SK-N-SH treated with all-trans-retinoic acid at 6 μM for 48 hours (cell line): ENCODE measurements at places on chromosomes 6 and 20.

DNA sequence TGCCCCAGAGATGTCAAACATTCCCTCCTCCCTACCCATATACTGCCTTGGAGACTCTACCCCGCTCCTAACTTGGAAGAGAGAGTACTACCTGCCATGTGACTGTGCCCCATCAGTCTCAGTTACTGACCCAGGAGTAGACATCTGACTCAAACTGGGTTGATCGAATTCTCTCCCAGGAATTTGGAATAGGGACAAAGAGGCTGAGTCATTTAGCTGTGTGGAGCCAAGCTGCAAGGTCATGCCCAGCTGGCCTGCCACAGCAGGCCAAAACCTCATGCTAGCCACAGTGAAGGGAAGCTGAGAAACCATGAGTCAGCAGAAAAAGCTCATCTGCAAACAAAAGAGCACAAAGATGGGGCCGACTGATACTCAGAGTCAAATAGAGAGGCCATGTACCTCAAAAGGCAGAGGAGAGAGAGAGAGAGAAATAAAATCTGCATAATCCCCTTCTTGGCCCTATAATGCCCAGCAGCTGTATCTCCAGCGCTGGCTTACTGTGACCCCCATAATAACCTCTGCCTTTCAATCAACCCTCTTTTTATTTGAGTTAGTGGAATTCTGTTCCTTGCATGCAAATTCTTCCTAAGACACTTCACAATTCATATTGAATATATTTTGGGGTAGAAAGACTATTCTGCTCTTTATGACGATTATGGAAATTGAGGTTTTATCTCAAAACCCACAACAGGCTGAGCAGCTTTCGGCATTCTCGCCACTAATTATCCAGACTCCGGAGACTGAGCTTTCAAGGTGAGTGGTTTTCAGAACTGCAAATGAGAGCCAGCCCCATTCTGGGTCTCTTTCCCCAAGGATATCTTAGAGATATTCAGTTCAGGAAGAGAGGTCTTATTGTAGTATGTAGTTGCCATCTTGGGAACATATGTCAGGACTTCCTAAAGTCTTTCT lies 21.4 kb upstream of the AKIRIN2 start:
- peak; percentile 90 for ATAC-seq

DNA sequence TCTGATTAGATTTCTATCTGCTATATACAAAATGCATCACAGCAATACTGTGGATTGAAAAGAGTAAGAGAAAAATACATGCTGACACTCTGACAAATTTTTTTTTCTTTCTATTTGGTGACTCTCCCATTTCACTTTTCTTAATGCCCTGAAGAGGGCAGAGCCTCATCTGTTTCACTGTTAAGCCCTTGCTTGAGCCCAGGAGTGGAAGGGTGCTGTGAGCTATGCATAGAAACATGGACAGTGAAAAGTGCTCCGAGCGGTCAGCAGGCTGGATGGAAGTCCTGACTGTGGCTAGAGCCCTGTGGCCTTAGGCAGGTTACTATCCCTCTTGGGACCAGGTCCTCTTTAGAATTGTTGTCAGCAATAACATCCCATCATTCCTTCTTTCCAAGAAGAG lies 17.4 kb upstream of the CSE1L start:
- peak; percentile 94 for ATAC-seq

- ATAC-seq, result peak; percentile 25
These were observed 9.2 kb downstream of the HSPA1B start for GRCh38 chr6:31836474-31837368.

GRCh38 chr20:24993337-24994185 lies 1.0 kb upstream of the APMAP start:
- no peak for ATAC-seq

GRCh38 chr6:156167625-156168071 lies 609.5 kb upstream of the ARID1B start:
- ATAC-seq, result no peak

GRCh38 chr6:13496513-13497190 lies 9.3 kb upstream of the GFOD1 start:
- ATAC-seq, result no peak

- no peak for ATAC-seq
These were observed 85.1 kb downstream of the LYRM4 start for GRCh38 chr6:5175635-5176034.

GRCh38 chr6:148996815-148997214 lies 250.0 kb downstream of the UST start:
- ATAC-seq, result no peak

DNA sequence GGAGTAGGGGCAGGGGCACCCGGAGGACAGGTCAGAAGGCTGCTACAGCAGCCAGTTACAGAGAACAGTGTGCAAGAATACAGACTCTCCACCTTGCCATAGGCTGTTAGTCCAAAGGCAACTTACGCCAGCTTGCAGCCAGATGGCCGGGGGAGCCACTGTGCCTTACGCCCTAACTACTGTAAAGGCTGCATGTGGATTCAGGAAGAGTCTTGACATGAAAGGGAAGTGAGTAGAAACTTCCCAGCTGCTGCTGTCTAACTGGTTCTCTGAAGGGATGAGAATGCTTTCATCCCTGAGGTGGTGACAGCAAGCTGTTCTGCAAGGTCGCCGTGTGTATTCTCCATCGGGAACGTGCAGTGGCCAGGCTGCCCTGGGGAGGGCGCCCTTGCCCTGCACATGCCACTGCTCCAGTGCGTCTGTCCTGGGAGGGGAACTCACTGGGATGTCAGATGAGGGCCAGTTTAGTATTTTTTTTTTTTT lies 46.1 kb downstream of the LYRM4 start:
- ATAC-seq, result peak; percentile 94

DNA sequence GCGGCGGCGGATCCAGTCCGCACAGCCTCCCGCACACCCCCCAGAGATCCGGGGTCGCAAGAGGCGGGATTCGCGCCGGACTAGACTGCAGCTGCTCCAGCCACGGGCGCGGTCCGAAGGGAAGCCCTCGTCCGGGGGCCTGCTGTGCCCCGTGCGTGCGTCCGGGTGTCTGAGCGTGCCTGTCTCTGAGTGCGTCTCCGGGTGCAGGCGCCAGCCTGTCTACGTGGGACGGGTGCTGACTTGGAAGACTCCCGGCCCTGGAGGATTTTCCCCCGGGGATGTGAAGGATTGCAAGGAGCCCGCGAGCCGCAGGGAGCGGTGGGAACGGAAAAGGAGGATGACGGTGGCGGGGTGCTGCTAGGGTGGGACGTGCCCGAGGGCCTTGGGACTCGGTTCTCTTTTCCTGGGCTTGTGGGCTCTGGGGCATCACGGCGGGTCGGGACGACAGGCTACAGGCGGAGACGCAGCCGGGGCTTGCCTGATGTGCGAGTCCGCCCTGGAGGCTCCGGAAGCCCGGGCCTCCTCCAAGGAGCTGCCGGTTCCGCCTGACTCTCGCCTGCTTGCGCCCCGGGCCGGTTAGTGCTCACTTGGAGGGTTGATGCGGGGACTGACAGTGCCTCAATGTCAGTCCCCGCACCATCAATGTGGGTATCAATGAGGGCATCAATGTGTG lies 5.7 kb downstream of the MAFB start:
- ATAC-seq, result no peak

GRCh38 chr6:87905101-87905641 lies 142.5 kb upstream of the SPACA1 start:
- no peak for ATAC-seq
